ENCODE measurements at places on chromosomes 4 and X.

- H3K27me3 ChIP-seq: no peaks in the 10 kb centered on the region
- H3K4me1 ChIP-seq: no peaks in the 10 kb centered on the region
- no peak for DNase-seq
- no peak overlapping the region for H3K27ac ChIP-seq
- H3K36me3 ChIP-seq: no peaks in the 10 kb centered on the region
Observed at GRCh38 chr4:59387759-59388758, 1812.1 kb upstream of the ADGRL3 start.

DNA sequence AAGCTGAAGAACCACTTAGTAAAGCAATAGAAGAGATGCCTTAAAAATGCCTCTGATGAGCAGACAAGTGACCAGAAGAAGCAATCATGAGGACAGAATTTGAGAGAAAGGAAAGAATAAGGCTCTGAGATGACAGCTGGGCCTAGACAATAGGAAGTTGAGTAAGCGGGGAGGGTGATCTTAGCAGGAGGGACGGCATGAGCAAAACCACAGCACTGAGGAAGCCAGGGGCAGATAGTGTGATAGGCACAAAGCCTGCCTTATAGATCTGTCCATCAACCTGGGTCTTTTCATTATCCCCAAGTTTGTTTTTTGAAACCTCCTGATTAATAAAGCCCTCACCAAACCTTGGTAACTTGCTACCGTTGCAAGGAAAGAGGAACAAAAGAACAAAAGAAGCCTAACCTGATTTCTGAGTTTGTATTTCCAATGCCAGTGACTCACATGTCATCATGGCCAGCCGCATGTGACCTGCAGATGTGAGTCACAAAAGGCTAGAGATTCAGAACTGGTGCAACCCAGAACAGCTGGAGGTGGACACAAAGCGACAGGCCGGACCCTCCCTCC, 55.7 kb upstream of the PPARGC1A start:
- H3K27me3 ChIP-seq: no peaks in the 10 kb centered on the region
- H3K27ac ChIP-seq: no peak overlapping the region
- DNase-seq: no peak
- H3K4me1 ChIP-seq: no peaks in the 10 kb centered on the region
- H3K4me3 ChIP-seq: no peak overlapping the region
- no peaks in the 10 kb centered on the region for H3K36me3 ChIP-seq

DNA sequence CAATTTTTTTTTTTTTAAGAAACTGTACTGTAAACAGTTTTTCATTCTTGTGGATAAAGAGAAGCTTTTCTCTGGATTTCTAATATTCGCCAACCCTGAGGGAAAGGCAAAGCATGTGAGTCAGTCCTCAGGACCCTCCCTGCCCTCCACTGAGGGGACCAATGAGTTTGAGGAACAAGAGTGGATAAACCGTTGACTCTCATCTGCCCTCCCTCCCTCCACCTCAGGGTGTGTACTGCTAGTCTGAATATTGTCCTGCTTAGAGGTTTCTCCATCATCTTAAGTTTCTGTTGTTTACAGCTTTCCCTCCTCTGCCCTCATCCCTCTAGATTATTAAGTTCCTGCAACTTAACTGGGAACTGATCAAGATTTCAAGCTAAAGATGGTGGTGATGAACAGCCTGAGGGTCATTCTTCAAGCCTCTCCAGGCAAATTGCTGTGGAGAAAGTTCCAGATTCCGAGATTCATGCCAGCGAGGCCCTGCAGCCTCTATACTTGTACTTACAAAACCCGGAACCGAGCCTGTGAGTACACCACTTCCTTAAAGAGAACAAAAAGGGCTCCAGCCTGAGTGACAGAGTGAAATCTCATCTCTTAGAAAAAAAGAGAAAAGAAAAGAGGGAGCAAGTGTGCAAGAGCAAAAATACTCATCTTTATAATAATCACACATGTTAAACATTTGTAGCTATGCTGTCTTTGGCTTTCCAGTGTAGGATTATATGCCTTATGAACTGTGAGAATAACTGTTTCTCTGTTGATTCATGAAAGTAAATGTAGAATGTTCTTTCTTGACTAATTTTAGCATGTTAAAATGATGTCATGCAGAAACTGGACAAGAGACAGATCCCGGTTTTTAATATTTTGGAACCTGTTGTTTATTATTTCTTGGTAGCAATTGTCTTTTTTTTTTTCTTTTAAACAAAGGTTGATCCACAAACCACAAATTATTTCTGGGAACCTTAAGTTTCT, 11.9 kb downstream of the CA5B start:
- DNase-seq: peak; percentile 56
- H3K27ac ChIP-seq: peak overlapping the region; percentile 97

- H3K27ac ChIP-seq: no peak overlapping the region
- DNase-seq: no peak
- no peaks in the 10 kb centered on the region for H3K36me3 ChIP-seq
Observed at GRCh38 chr4:145251391-145251790, 71.0 kb upstream of the OTUD4 start.

- H3K4me3 ChIP-seq: no peak overlapping the region
- no peak overlapping the region for H3K27ac ChIP-seq
- no peaks in the 10 kb centered on the region for H3K4me1 ChIP-seq
- H3K36me3 ChIP-seq: no peaks in the 10 kb centered on the region
- DNase-seq: no peak
Observed at GRCh38 chr4:95985051-95985450, 145.2 kb downstream of the PDHA2 start.

Data from activated CD8-positive, alpha-beta memory T cell treated with anti-CD3 and anti-CD28 coated beads, Interleukin-2, amount 10 ng/mL, durations not matched to agents 7 days and 5 days (primary cell).